T-helper 2 cell (primary cell): ENCODE measurements at places on chromosomes 11 and 22.

- DNase-seq = peak; percentile 28
Observed at GRCh38 chr11:114060392-114061047, 1.0 kb downstream of the ZBTB16 start.

- no peak for DNase-seq
Observed at GRCh38 chr22:24426851-24427499, 424 bp upstream of the ADORA2A start.

DNA sequence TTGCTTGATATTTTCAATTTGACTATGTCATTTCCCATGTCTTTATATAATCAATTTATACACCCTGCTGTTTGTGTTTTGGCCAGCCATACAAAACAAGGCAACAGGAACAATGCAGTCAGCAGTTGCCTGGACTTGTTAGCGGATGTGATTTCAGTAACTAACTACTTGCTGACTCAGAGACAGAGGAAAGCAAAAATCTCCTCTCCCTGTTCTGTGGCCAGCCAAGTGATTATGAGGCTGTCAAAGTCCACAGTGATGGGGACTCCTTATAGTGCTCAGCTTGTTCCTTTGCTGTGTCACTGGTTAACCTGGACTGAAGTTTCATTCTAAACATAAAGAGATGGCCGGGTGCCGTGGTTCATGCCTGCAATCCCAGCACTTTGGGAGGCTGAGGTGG is 32.6 kb upstream of the APLP2 start:
- no peak for DNase-seq

DNA sequence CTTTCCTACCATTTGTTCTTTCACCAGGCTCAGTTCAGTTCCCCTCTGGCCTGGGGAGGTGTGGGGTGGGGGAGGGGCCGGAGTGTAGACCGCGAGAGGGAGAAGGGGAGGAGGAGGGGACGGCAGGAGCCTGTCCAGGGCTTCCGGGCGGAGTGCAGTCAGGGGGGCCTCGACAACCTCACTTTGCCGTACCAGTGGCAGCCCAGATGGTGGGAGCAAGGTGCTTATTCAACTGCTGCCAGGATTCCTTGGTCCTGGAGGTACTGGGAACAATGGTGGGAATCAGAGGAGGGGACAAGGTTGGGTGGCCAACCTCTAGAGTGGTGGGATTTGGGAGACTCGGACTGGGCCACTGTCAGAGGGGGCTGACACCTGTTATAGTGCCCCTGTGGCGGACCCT is 1.2 kb downstream of the BACE1 start:
- DNase-seq = no peak
